ENCODE measurements at places on chromosomes 1 and 21. TPM values are rescaled to one million over a fixed set of nuclear protein-coding genes. Genes with fewer than 3 reads are reported as not detected.

Gene S100A7
- total RNA-seq = not detected

Gene FCMR
- 51.7 TPM for total RNA-seq

Gene DMBX1
- 0.09 TPM for total RNA-seq

Gene GSTM1
- total RNA-seq = 49.6 TPM

Gene GPR61
- not detected for total RNA-seq

Gene VASH2
- 0.25 TPM for total RNA-seq

Gene GJA8
- not detected for total RNA-seq

Gene NR1I3
- total RNA-seq = not detected

Gene ROR1
- total RNA-seq = not detected

Gene ACTA1
- total RNA-seq = not detected

GRCh38 chr21:38834725-38835124 lies 29.0 kb downstream of the ETS2 start:
- no peak for DNase-seq

DNA sequence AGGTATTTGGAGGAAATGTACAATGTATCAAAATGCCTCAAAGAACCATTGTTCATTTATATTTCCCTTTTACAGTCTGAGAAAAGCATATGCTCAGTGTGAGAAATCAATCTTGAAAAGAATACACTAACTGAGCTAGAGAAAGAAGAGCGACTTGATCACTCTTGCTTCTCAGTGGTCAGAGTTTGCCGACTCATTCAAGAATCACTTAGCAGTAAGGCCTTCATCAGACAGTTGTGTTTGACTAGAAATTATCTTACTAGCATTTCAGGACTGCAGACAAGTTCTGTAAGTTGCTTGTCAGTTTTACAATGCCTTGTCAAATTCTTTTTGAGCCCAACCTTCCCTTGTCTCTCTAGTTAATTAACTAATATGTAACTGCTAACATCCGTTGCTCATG lies 12.9 kb downstream of the RGS18 start:
- DNase-seq = no peak

- DNase-seq = peak; percentile 66
Observed at GRCh38 chr1:6464514-6464836, 1.5 kb downstream of the TNFRSF25 start.

GRCh38 chr1:37506740-37507139 lies 7.8 kb downstream of the MEAF6 start:
- DNase-seq = no peak

GRCh38 chr1:198756470-198756869 lies 117.6 kb downstream of the PTPRC start:
- no peak for DNase-seq

- DNase-seq = no peak
Observed at GRCh38 chr1:173590557-173590956, 12.3 kb downstream of the SLC9C2 start.

DNA sequence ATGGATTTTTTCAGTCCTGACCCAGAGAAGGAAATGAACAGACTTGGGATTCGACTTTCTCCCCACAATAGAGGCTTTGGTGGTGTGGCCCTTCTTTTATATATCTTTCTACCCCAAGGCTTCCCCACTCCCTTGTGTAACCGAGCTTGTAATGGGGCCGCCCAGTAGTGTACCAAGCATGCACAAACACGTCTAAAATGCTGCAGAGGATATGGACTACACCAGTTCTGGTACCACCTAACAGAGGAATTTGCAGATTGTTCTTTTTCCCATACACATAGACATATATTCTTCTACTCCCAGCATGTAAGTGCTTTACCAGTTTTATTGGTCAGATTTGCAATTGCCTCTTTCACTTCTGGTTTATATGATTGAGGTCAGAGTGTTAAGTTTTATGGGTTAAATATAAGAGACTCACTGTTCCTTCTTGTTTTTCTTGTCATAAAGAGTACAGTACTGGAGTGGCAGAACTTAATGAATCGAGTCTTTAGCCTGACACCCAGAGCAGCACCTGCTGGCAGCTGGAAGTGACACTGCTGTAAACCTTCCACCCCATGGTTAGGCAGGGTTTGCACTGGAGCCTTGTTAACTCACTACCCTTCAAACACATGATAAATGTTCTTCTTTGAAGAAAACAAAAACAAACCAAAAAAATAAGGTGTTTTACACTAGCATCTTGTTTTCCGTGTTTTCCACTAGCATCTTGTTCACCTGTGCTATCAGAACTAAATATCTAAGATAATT lies 198.6 kb downstream of the PTPRC start:
- DNase-seq = no peak

- DNase-seq = no peak
Observed at GRCh38 chr1:87421809-87422208, 93.1 kb downstream of the LMO4 start.

GRCh38 chr1:216742625-216743024 lies 19.4 kb upstream of the ESRRG start:
- no peak for DNase-seq

DNA sequence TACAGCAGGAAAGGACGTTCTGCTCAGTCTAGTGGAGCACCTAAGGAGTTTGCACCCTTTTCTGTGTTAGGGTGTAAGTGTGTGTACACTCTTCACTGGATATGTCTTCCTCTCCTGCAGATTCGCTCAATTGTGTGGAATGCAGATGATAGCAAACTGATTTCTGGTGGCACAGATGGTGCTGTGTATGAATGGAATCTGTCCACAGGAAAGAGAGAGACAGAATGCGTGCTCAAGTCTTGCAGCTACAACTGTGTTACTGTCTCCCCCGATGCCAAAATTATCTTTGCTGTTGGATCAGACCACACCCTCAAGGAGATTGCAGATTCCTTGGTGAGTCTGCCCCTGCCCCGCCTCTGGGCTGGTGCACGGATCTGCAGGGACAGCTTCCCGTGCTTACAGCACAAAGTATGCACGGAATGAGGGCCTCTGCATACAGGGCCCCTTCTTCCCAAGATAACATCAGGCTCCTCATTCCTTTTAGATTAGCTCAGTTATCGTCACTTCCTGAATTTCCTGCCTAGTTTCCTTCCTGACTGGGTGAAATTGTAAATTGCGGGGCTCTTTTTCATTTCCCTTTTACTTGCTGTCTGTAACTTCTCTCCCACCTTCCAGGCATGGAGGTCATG lies 34.6 kb downstream of the CFAP57 start:
- DNase-seq = no peak

GRCh38 chr1:119485201-119485600 lies 21.8 kb upstream of the HSD3B1 start:
- no peak for DNase-seq

GRCh38 chr1:156248323-156248683 lies 447 bp upstream of the PAQR6 start:
- no peak for DNase-seq

GRCh38 chr1:77847621-77848080 lies 40.8 kb upstream of the NEXN start:
- peak; percentile 72 for DNase-seq

- no peak for DNase-seq
Observed at GRCh38 chr1:55535724-55536544, 320.8 kb upstream of the USP24 start.

DNA sequence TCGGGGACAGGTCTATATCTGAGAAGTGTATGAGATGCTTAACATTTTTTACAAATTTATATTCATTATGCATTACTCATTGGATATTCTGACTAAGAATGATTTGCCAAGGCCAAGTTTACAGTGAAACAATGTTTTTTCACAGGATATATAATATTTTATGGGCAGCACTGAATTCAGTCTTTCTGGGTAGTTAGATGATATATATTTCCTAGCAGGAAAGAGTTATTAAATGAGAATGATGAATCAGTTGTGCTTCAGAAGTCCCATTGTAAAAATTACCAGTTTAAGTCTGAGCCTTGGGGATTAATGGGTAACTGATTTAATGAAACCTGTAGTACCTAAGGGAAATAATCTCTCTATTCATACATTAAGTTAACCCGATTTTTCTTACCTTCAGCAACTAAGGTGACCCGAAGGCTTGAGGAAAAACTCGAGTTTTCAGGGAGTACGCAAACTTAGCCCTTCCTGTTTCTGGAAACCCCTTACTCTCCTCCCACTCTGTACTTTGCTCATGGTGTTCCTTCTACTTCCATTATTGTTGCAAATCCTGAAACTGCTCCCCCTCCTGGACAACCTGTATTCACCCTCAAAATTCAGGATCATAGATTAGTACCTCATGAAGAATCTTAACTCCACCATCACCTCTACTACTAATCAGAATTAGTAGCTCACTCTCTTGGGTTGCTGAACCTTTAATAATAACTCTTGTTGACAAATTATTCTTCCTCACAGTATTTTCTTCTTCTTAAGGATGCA lies 135.1 kb downstream of the AK5 start:
- no peak for DNase-seq

DNA sequence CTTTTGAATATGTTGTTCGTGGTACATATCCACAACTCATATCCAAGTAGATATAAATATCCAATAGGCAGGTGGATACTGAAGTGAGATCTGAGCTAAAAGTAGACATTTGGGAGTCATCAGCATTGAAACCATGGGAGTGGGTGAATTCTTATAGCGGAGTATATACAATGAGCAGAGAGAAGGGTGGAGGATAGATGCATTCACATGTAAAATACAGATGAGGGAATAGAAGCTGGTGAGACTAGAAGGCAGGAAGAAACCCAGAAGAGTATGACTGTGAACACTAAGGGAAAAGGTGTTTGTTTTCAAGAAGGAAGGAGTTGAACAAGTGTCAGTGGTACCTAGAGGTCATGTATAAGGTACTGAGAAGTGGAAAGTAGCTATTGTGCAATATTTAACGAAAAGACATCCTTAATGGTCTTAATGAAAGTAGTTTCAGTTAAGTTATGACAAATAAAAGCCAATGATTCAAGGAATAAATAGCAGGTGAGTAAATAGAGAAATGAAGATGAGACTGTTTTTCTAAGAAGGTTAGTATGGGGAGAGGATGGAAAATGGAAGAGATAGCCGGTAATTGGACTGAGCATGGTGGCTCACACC lies 181.6 kb upstream of the CACYBP start:
- no peak for DNase-seq

- no peak for DNase-seq
Observed at GRCh38 chr21:44751186-44751798, 39.9 kb upstream of the TSPEAR start.

DNA sequence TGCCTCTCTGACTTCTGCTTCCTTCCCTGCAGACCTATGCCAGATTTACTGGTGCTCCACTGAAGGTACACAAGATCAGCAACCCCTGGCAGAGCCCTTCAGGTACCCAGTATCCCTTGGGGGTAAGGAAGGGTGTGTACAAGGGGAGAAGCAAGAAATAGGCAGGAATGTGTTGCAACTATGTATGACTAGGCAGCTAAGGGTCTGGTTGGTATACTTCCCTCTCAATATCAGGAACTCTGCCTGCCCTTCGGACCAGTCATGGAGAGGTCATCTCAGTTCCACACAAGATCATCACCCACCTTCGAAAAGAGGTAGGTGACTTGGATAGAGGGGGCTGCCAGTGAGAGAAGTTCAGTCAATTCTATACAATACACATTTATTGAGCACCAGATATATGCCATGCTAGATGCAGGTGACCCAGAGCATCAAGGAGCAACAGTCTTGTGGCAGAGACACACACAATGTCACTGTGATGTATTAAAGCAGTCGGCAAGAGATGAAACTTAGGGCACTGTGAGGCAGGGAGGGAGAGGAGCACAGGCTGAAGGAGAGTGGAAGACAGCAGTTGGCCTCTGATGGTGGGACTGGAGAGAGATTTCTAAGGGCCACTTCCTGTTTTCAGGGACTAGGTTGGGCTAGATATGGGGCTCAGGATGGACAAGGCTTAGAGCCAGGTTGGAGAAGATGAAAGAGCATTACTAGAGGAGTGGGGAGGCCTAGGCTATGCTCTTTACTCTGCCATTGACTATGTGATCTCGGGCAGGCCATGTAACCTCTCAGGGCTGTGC lies 2.0 kb downstream of the MTX1 start:
- no peak for DNase-seq

- no peak for DNase-seq
Observed at GRCh38 chr1:234963904-234964702, 164.5 kb downstream of the TOMM20 start.

GRCh38 chr1:191913260-191913977 lies 244.8 kb upstream of the RGS18 start:
- no peak for DNase-seq

DNA sequence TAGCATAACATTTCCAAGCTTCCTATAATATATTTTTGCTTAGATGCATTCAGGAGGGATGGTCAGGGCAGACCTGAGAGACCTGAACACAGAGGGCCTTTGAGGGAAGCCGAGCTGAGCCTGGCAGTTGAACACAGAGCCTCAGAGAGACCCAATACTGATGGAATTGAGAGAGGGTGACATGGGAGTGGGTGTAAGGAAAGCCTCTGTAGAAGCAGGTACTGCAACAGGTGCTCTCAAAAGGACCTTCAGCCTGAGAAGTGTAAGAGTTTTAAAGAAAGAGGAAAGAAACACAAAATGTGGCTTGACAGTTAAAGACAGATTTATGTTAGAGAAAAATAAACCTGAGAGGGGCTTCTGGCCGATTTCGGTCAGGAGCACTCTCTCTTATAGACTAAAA lies 73.9 kb upstream of the PGBD5 start:
- DNase-seq = no peak

DNA sequence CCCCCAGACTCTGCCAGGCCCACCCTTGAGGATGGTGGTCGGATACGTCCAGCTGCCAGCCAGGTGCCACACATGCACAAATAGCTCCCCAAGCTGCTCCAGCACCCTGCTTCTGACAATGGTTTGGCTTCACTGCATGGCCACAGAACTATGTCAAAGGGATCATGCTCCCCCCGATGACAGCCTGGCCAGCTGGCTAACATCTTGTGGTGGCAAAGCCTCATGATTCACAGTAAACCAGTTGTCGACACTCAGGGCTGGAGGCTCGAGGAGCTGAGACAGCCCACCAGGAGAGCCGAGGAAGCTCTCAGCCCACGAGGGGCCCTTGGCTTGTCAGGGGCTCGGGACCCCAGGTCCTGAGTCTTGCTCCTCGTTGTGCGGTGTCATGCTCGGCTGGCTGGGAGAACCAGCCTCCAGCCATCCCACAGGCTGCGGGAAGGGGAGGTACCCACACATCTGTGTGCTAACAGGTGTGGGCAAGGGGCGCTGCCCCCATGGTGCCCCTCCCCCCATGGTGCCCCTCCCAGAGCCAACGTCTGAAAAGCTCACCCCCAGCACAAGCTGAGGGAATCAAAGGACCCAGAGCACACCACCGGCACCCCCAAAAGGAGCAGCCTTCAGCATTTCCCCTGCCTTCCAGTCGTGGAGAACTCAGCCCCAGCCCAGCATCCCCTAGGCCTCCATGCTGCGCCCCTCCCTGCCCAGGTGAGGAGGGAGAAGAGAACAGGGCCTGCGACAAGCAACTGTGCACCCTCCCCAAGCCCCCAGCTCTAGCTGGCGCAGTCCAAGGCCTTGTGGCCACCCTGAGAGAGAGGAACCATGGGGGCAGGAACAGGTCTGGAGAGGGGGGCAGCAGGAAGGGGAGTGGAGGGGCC lies 41.2 kb downstream of the KIF21B start:
- DNase-seq = no peak

GRCh38 chr1:111976332-111976731 lies 13.1 kb downstream of the KCND3 start:
- no peak for DNase-seq

DNA sequence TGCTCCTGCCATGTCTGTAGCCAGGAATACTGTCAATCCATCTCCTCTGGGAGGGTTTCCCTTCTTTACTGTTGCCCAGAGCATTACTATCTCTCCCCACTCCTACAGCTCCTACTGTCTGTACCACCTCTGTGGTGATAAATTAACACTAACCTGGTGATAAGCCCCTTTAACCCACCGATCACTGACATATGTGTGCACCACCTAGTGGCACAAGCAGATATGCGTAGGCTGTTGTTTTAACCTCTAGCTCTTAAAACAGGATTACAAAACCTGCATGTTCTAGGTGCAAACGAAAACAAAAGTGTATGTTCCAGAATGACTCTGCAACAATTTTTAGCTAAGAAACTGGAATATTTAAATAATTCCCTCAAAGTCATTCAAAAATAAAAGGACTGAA lies 93.9 kb upstream of the BEND5 start:
- DNase-seq = peak; percentile 47

Measured in activated CD8-positive, alpha-beta T cell treated with anti-CD3 and anti-CD28 coated beads for 36 hours (primary cell).